NCI-H510A (cell line): ENCODE measurements at places on chromosomes 4 and X.

GRCh38 chr4:1994938-1995337 is 13.8 kb downstream of the NELFA start:
- DNase-seq = no peak

GRCh38 chr4:126874533-126874932 is 758.2 kb upstream of the INTU start:
- DNase-seq = no peak

- no peak for DNase-seq
Observed at GRCh38 chr4:55681430-55681829, 45.3 kb upstream of the NMU start.

DNA sequence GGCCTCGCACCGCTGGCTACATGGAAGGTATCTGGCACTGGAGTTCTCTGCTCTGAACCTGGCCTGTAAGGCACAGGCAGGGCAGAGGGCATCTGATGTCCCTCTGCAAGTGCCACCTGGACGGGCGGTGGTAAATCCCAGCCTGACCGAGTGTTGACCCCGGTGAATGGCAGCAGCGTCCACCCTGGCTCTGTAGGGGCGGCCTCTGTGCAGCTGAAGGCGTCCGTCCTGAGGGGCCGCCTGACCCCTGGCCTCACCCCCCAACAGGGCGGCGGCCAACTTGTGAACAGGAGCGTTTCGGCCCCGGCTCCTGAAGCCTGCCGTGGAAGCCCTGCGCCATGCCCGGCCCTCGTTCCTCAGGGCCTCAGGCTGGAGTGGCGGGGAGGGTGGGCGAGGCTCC is 51.4 kb downstream of the CPZ start:
- no peak for DNase-seq

- no peak for DNase-seq
Observed at GRCh38 chrX:81390237-81390636, 188.3 kb downstream of the SH3BGRL start.

DNA sequence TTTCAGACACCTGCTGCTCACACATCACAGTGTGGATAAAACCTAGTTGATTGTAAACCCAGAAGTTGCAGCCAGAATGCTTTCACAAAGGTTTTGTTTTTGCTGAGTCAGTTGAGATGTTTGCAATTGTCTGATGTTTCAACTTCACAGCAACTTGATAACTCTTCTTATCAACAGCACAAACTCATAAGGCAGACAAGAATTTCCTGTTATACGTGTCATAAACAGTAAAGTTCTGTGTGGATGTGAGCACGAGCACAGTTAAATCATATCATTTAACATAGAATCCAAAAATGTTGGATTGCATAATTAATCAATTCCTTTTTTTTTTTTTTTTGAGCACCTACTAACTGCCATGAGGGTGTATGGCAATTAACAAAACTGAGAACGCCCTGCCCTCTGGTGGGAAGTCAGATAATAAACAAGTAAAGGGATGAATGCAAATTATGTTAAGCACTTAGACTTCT is 512.2 kb downstream of the PDHA2 start:
- no peak for DNase-seq

DNA sequence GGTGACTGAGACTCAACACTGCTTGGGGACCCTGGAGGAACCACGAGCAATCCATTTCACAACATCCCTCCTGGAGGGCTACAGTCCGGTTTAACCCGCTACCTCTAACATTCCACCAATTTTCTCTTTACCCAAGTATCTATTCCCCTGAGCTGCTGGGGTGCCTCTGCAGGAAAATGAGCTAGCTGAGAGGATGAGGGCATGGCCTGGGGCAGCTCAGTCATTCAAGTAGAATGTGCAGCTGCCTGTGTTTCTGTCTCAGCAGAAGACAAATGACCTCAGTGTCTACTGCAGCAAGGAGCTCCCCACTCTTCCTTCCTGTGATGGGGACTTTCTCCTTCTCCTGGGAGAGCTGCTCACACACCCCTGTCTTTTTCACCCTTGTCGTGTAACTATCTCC is 120.8 kb downstream of the ZNF518B start:
- no peak for DNase-seq

DNA sequence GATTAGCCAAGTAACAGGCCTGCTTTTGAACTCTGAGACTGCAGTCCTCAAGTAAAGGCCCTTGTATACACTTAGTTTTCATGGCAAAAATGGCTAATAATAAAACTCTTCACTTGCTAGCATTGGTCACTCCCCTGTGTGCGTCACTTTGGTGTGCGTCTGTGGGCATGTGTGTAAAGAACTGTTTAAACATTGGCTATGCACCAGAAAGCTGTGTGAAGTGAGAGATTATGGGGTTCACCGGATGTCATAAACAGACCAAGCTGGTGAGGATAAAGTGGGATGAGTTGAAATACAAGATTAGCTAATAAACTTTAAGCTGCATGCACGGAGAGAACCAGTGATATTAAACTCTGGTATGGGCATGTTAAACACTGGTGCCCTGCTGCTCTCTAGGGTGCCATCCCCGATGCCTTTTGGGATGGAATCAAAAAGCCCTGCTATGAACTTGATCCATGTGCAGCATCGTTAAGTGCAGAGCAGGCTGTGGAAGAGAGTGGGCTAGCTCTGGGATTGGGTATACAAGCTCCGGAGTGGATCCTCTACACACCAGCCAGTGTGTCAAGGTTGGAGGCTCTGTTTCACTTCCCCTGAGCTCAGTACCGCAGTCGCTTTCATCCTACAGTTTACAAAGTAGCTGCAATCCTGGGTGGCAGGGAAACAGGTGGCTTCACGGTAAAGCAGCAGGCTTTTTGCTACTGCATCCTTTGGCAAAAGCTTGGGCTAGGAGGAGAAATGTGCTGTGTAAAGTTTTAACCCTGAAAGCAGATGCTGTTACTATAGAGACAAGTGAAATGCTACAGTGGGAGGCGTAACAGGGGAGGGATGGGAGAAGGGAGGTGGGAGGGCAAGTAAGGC is 108.3 kb upstream of the SLC4A4 start:
- no peak for DNase-seq

- DNase-seq = no peak
Observed at GRCh38 chrX:150731795-150732194, 38.6 kb downstream of the MTMR1 start.

GRCh38 chr4:149794352-149794751 is 21.3 kb downstream of the IQCM start:
- no peak for DNase-seq

DNA sequence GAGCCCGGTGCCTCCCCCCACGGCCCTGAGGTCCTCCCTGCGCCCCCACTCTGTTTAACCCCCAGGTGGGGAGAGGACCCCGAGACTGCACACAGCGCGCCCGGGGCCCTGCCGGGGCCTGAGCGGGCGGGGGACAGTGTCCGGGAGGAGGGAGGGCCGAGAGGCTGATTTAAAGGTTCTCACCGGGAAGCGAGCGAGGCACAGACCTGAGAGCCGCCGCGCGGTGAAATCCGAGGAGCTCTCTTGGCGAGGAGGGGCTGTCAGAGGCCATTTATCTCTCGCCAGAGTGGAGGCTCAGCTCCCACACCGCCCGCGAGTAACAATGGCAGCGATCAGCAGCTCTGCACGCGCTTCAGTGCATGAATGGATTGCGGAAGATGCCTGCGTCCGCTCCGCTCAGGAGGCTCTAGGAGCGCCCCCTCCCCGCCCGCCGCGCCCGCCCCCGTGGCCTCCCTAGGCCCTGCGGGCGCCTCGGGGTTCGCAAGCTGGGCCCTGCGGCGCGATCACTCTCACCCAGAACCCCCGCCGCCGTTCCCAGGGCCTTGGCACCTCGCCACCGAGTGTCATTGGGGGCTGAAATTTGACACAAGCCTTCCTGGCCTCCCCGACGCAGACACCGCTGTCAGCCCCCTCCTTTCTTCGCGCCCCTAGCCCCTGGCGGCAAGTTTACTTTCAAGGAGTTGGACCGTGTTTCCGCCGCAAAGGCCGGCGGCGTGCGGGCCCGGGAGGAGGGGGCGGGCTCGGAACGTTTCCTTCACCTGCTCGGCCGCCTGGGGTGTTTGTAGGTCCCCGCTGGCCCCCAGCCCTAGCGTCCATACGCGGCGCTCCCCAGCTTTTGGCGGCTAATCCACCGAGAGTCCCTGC is 48.7 kb upstream of the BCOR start:
- peak; percentile 43 for DNase-seq

- DNase-seq = no peak
Observed at GRCh38 chrX:9339603-9340491, 125.0 kb upstream of the TBL1X start.

DNA sequence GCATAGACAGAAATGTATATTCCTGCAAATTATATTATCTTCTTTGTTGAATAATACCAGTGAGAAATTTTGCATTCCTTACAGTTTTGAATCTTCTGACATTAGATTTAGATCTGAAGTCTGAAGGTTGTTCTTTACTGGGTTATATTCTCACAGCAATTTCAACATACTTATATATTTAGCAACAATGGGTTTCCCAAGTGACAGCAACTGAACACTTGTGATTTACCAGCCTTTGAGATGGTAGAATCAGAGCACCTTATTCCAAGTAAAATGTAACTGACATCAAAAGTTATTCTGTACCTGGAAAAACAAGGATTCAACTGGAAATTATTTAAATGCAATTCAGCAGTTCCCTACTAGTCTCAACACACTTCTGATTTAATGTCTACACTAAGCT is 66.0 kb downstream of the RELL1 start:
- no peak for DNase-seq

DNA sequence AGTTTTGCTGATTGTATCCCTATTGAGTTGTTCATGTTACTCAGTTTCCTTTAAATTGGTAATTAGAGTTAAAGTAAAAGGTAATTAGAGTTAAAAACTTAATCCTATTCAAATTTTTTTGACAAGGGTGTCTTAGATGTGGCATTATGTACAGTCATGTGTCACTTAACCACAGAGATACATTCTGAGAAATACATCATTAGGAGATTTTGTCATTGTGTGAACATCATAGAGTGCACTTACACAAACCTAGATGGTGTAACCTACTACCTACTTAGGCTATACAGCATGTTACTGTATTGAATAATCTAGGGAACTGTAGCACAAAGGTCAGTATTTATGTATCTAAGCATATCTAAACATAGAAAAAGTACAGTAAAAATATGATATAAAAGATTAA is 39.2 kb downstream of the BEX3 start:
- DNase-seq = no peak

- DNase-seq = no peak
Observed at GRCh38 chr4:163556177-163556576, 61.7 kb downstream of the TMA16 start.

- DNase-seq = no peak
Observed at GRCh38 chrX:136541294-136541693, 9.3 kb downstream of the VGLL1 start.

DNA sequence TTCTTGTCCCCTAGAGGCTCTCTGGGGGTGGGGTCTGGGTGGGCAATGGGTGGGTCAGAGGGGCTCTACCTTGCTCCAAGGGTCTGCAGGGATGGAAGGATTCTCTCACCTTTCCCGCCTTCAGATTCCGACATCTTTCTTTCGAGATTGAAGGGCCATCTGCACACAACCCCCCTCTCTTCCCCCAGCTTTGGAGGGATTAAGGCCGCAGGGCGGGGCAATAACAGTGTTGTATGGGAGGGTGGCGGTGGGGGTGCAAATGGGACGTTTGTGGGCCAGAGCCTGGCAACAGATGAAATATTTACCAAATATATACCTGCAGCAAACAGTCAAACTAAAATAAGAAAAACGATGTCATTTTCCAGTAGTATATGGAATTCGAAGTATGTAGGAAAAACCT is at the start of gene CACNA1F:
Gene CACNA1F, minus strand, starts transcription at position 165 of the 400 bp plus-strand sequence. Its CDS starts 31 bp downstream, at position 134.
- DNase-seq = no peak

DNA sequence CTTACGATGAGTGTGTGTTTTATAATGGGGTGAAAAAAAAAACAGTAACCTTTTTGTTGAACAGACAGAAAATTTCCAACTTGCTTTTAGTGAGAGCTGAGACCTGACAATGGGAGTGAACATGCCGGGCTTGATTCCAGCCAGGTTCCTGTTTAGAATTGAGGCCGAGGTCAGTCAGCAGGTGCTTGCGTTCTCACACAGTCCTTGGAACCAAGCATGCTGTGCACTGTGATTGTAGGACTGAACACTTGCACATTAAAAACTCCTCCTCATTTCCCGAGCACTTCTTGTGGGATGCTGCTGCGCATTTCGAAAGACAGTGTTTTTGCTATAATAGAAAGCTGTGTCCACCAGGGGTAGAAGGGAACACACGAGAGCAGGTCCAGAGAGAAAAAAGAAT is 51.8 kb downstream of the TMEM131L start:
- DNase-seq = no peak

DNA sequence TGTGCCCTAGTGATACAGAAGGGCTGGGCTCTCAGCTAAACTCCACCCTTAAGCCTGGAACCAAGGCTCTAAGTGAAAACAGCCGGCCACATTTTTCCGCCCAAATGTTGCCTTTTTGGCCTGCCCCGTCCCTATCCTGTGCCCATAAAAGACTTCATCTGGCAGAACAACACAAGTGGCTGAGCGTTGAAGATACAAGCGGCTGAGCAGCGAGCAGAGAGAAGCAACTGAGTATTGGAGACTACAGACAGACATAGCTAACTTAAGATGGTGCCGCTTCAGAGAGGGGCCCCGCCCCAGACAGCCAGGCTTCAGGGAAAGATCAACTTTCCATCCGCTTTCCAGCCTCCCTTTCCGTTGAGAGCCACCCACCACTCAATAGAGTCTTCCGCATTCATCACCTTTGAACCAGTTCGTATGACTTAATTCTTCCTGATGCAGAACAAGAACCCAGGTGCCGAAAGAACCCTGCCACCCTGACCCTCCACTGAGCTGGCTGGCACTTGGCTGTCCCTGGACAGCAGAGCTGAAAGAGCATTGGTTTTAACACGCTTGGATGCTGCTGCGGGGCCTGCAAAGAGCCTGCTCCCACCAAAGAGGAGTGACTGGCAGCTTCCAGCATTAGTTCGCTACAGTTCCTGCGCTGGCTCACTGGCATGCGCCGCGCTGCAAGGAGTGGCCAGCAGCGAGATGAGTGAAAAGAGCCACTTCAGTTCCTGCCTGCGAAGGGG is 853.2 kb upstream of the INTU start:
- no peak for DNase-seq

GRCh38 chrX:17359500-17359899 is 15.5 kb upstream of the NHS start:
- DNase-seq = no peak

DNA sequence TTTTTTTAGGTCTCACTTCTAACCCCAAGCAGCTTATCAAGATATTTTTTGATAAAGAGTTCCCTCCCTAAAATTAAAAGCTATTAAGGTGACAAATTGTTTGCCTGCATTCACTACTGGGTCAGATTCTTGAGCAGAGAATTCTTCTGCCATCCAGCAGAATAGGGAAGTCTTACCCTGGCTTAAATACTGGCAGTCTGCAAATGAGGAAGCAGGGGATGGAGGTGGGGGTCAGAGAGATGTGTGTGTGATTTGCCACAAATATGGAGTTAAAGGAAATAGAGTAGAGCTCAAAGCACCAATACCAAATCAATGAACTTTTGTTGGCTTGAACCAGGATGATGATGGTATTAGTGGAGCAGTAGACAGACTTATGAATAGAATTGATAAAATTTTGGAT is 122.2 kb downstream of the ANXA5 start:
- DNase-seq = no peak

GRCh38 chr4:114807357-114807756 is 208.8 kb downstream of the UGT8 start:
- DNase-seq = no peak

GRCh38 chr4:123618606-123619005 is 222.0 kb downstream of the SPRY1 start:
- DNase-seq = no peak
